ENCODE measurements at places on chromosomes 6 and 20.

DNA sequence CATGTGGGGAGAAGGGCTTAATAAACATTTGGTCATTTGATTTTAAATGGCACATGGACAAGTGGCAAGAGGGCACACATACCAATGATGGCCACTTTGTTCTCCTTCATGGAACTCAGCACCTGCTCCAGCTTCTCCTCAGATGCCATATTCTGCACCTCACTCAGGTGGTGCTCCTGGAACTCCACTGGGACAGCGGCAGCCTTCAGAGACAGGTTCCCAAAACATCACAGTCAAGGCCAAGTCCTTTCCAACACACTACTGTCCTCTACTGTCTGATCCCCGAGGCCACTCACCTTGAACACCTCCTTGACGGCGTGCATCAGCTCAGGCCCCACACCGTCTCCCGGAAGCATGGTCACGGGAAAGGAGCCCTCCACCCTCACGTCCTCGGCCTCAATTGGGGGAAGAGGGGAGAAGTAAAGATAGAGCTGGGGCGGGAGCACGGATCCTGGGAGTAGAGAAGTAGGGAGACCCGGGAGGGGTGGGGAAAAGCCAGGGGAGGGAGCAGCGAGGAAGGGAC is 591 bp downstream of the IDH3B start:
- no peak for DNase-seq

DNA sequence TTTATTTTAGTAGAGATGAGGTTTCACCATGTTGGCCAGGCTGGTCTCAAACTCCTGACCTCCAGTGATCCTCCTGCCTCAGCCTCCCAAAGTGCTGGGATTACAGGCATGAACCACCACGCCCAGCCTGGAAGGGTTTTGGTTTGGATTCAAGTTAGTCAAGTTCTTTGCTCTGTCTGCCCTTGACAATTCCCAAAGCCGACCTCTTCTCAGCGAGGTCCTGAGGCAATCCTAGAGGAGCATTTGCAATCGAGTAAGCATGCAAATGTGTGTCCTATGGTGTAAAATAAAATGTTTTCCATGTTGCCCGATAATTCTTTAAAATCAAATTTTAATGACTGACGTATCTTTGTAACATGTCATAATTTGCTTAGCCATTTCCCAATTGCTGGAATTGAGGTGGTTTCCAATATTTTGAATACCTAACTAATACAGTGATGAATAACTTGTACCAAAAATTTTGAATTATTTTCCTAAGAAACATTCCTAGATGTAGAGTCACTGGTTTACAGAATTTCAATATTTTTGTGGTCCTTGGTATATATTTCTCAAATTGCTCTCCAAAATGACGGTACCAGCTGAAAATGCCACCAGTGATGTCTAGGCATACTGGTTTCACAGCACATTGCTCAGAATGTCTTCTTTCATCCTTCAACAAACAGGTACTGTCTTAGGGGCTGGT is 38.7 kb downstream of the GTF2H5 start:
- DNase-seq: no peak

- no peak for DNase-seq
These were observed 15.0 kb downstream of the TRAPPC3L start for GRCh38 chr6:116530436-116530835.

DNA sequence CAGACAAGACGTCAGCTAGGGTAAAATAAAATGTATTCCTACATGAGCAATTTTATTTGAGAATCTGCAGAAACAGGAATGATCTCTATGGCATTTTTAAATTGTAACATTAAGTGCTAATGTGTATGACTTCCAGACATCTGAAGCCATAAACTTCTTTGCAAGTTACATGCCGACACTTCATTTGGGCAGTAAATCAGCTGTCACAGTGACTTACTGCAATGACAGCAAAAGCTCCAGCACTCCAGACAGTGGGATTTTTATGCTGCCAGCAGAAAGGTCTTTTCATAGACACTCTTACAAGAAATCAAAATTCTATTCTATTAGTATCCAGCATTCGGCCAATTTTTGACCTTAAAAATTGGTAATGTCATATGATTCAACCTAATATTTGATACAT is 156.3 kb upstream of the SNX9 start:
- DNase-seq: no peak

GRCh38 chr20:10488534-10488933 is 53.4 kb downstream of the SLX4IP start:
- DNase-seq: peak; percentile 81

DNA sequence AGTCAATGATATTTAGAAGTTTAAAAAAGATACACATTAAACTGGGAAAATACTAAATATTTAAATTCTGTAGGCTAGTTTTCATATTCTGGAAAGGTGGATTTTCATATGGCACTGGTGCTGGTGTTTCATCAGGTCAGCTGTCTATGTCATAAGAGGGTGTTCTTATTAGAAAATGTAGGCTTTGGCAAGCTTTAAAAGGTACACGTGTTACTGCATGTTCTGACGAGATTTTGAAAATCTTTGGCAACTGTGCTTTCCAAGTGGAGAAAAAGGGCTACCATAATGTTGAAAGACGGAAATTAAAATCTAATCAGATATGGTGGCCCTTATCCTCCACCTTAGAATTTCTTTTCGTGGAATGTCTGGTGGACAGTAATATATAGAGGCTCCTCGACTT is 30.0 kb downstream of the SLC22A3 start:
- DNase-seq: no peak

Measured in inflammatory macrophage (primary cell).